ENCODE measurements at places on chromosomes 5 and 9. TPM values are rescaled to one million over a fixed set of nuclear protein-coding genes. Genes with fewer than 3 reads are reported as not detected.

The ADAMTS13 gene
- total RNA-seq, result 4.6 TPM

The CHMP5 gene
- total RNA-seq, result 73.0 TPM

The DPYSL3 gene
- total RNA-seq, result 81.2 TPM

The RMRP gene
- 12,220 TPM for total RNA-seq

DNA sequence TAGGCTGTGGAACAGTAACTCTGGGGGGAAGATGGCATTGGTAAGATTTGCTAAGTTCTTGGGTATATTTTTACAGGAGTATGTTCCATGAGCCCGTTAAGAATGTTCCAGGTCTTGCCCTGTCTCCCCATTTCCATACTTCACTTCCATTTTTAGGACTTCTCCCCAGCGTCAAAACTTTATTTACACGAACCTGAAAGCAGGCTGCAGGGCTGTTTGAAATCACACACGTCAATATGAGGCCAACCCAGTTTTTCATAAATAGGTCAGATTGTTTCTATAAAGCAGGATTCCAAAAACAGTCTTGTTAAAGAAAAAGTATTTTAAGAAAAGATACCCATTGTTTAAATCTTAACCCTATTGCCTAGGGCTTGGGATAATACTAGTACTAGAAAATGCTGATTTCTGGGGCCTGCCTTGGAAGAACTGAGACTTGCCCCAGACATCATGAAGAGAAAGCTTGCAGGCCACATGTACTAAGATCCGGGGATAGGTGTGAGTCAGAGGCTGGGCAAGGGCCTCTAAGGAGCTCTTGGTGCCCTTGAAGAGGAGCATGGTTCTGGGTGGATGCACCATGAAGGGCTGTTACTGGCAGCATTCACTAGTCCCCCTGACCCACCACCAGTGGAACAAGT lies 24.2 kb downstream of the TRIO start:
- no peak for DNase-seq

DNA sequence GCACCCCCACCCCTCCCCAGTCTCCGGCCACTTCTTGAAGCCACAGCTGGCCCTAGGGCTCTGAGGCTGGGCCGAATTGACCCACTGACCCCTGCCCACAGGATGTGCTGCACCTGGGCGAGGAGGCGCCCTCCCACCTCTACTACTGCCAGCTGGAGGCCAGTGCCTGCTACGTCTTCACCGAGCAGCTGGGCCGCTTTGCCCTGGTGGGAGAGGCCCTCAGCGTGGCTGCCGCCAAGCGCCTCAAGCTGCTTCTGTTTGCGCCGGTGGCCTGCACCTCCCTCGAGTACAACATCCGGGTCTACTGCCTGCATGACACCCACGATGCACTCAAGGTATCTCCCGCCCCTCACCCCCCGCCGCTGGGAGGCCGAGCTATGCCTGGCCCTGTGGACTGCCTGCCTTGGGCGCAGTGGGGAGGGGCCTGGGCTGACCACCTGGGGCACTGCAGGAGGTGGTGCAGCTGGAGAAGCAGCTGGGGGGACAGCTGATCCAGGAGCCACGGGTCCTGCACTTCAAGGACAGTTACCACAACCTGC lies 21.3 kb downstream of the HK3 start:
- no peak for DNase-seq

DNA sequence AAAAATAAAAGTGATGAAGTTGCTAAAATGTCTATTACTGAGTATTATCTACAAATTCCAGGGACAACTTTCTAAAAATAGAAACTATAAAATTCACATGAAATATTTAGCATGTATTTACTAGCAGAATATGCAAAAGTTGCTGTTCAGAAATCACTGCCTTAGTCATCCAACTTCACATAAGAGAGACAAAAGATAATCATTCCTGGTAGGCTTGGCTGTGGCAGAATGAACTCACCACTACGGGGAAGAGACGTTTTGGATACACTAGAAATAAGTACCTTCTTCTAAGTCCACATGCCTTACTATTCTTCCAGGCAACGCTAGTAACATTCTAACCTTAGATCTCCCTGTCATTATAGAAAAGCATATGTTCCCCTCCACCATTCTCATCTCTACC lies 272.2 kb downstream of the BNC2 start:
- DNase-seq, result no peak

The STK32A gene
- 29.1 TPM for total RNA-seq

- DNase-seq, result no peak
Observed at GRCh38 chr5:93590493-93590892, 7.5 kb downstream of the NR2F1 start.

DNA sequence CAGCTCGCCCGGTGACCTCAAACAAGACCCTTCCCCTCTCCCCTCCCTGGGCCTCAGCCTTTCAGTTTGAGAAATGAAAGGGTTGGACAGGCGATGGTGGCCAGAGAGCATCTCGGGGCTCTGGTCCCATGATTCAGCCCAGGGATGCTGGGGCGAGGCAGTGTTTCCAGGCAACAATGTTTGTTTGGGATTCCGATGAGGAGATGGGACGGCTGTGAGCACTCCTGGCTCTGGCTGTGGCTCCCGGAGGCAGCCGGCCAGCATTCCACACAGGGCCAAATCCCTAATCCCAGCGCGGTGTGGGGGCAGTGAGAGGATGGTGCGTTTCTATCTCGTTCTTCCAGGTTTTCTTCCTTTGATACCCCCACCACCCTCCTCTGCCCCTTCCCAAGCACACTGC lies 66.0 kb downstream of the HMCN2 start:
- DNase-seq, result peak; percentile 75

GRCh38 chr5:14112998-14113652 lies 30.0 kb upstream of the TRIO start:
- DNase-seq, result no peak

- DNase-seq, result no peak
Observed at GRCh38 chr5:82494942-82495341, 216.8 kb upstream of the RPS23 start.

DNA sequence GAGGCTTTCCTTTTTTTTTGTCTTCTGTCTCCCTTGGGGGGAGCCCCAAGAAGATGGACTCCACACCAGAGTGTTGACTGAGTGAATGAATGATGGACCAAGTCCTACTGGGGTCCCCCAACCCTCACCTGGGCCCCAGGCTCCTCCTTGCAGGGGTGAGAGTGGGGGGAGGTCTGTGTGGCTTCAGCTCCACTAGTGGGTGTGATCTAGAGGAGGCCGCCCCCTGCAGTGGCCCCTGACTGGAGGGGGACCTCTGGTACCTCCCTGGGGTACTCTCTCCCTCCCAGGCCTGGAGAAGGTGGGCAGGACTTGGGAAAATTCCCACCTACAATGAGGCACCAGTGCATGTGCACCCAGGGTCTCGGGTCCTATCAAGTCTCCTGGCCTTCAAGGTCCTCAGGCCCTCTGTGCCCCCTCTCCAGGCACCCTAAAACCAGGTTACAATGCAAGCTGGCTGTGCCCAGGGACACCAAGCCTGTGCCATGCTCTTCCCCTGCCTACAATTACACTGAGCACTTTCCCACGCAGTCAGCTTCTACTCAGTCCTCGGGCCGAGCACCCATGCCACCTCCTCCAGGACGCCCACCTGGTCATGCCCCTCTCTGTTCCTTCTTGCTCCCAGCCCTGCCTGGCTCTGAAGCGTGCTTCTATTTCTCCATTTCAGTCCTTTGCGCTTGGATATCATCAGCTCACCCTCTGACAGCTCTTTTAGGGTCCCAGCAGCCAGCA lies 117.2 kb upstream of the PHYKPL start:
- no peak for DNase-seq

DNA sequence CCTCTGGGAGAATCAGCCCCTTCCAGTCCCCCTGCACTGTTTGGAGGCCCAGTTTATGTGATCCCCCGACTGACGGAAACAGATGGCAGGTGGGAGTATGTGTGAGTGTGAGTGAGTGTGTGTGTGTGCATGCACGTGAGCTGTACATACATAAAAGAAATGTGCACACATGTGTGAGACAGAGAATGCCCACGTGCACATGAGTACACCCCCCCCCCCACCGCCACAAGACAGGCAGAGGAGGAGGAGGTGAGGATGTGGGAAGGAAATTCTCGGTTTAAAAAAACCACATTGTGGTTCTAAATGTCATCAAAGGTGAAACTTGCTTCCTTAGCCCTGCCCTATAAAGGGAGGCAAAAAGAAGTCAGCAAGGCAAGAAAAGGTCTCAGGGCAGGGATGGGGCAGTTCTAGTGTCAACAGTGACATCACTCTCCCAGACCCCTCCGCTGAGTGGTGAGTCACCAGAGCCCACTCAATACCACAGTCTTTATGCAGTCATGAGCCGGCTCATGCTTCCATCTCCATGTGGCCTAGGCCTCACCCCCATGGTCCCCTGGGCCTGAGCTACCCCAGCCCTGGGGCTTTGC lies 79.2 kb upstream of the HSPA9 start:
- no peak for DNase-seq

- no peak for DNase-seq
Observed at GRCh38 chr5:9924614-9925013, 294.5 kb upstream of the TAS2R1 start.

The OR1N1 gene
- not detected for total RNA-seq

DNA sequence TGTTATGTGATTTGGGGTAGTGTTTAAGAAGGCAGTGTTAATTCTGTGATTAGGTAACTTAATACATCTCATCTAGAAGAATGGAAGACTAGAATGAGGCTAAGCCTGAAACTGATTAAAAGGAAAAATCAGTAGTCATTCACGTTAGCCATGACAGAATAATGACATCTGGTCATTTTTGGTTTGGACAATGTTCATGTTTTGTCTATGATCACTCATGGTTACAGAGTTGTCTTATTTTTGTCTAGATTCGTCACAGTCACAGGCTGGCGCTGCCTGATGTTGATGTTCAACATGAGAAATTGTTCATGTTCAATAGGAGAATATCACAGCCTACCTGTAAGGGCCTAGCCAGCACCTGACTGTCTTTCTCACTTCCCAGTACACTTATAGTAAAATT lies 9.5 kb upstream of the DOCK2 start:
- no peak for DNase-seq

GRCh38 chr9:613771-614347 lies 227.6 kb upstream of the DMRT1 start:
- DNase-seq, result peak; percentile 83

- DNase-seq, result no peak
Observed at GRCh38 chr5:139841549-139841948, 45.9 kb downstream of the PSD2 start.

The SPINK4 gene
- total RNA-seq, result not detected

The SPATA24 gene
- 4.0 TPM for total RNA-seq

GRCh38 chr5:36558641-36559040 lies 47.8 kb upstream of the SLC1A3 start:
- DNase-seq, result no peak

The C9orf50 gene
- total RNA-seq, result 2.2 TPM

- DNase-seq, result no peak
Observed at GRCh38 chr5:107218457-107219193, 452.1 kb downstream of the EFNA5 start.

The STC2 gene
- total RNA-seq, result 3.6 TPM

DNA sequence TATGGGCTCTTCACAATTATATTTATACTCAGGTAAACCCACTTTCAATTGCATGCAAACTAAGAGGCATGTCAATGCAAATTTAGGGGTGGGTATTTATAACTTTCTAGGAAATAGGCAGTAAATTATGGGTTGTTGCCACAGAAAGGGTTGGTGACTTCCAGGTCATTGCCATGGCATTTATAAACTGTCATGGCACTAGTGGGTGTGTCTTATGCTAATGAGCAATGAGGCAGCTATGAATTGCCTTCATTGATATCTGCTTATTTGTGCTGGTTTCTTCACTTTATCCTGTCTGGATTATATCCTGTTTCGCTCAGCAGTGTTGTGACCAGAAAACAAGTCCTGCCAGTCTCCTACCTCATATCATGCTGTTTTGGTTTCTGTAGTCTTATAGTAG lies 597.3 kb upstream of the DAB2 start:
- DNase-seq, result no peak

All from sciatic nerve (tissue), 2 donors.